ENCODE measurements at places on chromosomes 2 and 18. TPM values are rescaled to one million over a fixed set of nuclear protein-coding genes. Genes with fewer than 3 reads are reported as not detected.

The LMAN2L gene
- 20.8 TPM for total RNA-seq

The KCNK3 gene
- 0.32 TPM for total RNA-seq

The NT5DC4 gene
- total RNA-seq = not detected

The WIPF1 gene
- total RNA-seq = 11.9 TPM

The LIMS3 gene
- 4.5 TPM for total RNA-seq

The NGEF gene
- total RNA-seq = 0.26 TPM

The SGO2 gene
- 43.1 TPM for total RNA-seq

The POTEJ gene
- total RNA-seq = not detected

The CRYBA2 gene
- not detected for total RNA-seq

The LMAN1 gene
- total RNA-seq = 133 TPM

The RAB6C gene
- not detected for total RNA-seq

The CNDP1 gene
- total RNA-seq = not detected

The POLE4 gene
- 31.9 TPM for total RNA-seq

The CNPPD1 gene
- total RNA-seq = 22.8 TPM

The CTAGE1 gene
- total RNA-seq = not detected

The PAX8 gene
- total RNA-seq = 2.3 TPM

The PTPRN gene
- 1.5 TPM for total RNA-seq

Data from LHCN-M2 (cell line).